ENCODE measurements at places on chromosomes 2 and 18.

GRCh38 chr2:30237239-30237965, 6.1 kb downstream of the LBH start:
- DNase-seq: no peak

- DNase-seq: no peak
Measured at GRCh38 chr18:63356272-63356896, 10.6 kb downstream of the KDSR start.

GRCh38 chr2:66041902-66042657, 392.8 kb upstream of the MEIS1 start:
- no peak for DNase-seq

DNA sequence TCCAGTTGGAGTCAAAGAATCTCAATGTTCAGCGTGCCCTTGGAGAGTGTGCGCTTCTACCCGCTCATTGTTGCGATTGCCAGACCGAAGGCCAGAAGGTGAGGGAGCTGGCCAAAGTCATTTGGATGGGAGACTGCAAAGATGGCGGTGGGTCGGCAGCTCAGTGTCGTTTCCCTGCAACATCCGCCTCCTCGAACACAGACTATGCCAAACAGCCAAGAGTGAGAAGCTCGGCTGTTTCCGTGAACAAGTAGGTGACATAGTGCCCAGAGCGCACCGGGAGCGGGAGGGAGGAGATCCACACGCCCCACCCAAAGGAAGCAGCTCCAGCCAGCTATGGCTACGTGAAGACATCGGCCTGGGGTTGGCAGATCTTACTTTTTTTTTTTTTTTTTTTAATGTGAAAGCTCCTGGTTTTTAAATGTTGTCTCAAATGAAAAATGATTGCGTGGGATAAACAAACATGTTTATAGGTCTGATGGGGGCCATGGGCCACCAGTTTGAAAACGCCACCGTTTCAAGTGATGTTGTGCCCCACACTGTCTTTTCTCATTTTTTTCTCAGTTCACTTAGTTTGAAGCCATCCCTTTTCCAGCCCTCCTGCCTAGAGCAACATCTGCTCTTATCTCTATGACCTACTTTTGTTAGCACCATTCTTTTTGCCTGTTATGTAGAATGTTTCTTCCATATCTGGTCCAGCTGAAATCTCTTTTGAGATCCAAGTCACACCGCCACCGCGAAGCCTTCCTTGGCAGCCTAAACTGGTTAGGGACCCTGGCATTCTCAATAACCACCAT, 682.4 kb downstream of the RNF144A start:
- no peak for DNase-seq

- DNase-seq: no peak
Measured at GRCh38 chr2:181178130-181178529, 197.7 kb downstream of the UBE2E3 start.

DNA sequence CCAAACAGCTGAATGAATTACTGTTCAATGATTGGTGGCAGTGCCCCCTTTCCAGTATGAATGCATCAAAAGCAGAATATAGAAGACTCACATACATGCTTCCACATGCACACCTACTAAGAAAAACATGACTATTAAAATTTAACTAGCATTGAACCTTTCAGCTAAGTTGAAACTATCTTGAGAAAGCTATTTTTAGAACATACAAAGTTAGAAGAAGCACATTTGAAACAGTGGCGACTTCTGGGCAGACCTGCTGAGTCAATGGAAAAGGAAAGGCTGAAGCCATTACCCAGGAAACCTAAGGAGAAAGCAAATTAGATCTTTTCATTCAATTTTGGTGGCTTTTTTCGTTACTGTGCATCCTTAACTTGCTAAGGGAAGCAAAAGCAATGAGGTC, 55.9 kb downstream of the PLA2R1 start:
- no peak for DNase-seq

DNA sequence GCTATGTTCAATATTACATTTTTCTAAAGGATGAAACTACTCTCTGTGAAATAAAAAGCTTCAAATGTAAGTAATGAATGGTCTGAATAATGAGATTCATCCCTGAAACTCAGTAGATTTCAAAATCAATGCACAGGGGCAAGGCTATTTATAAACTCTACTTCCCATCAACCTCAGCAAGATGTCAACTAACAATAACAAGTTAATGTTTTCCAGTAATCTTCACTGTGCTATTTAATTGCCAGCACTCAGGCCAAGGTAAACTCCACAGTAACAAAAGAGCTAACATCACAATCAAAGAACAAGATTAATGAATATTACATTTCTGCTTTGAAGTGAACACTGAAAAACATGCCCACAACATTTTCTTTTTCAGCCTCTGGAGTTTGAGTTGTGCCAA, 144.3 kb upstream of the ZFP36L2 start:
- no peak for DNase-seq

GRCh38 chr18:58674863-58675472, 3.7 kb downstream of the MALT1 start:
- no peak for DNase-seq

DNA sequence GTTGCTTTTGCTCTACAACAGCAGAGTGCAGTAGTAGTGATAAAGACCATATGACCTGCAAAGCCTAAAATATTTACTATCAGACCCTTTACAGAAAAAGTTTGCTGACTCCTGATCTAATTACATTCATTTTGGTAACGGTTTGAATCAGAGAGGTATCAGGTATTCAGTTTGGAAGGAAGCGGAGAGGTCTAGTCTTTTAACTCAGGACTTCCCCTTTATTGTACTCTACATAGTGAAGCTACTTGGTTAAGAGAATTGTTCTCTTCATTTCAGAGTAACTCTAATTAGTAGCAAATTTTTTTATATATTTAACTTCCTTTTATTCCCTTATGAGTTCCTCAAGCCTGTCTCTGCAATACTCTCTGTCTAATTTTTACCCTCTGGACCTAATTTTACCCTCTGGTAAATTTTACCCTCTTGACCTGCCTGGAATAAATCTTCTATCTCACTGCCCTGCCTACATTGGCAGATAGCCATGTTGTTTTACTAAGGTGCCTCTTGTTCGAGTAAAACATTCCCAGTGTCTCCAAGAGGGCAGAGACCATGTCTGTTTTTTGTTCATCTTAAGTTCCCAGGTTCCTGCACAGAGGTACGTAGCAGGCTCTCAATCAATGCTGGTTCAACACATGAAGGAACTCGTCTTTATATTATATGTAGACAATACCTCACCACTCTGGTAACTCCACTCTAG, 170.6 kb downstream of the DNAH6 start:
- no peak for DNase-seq

DNA sequence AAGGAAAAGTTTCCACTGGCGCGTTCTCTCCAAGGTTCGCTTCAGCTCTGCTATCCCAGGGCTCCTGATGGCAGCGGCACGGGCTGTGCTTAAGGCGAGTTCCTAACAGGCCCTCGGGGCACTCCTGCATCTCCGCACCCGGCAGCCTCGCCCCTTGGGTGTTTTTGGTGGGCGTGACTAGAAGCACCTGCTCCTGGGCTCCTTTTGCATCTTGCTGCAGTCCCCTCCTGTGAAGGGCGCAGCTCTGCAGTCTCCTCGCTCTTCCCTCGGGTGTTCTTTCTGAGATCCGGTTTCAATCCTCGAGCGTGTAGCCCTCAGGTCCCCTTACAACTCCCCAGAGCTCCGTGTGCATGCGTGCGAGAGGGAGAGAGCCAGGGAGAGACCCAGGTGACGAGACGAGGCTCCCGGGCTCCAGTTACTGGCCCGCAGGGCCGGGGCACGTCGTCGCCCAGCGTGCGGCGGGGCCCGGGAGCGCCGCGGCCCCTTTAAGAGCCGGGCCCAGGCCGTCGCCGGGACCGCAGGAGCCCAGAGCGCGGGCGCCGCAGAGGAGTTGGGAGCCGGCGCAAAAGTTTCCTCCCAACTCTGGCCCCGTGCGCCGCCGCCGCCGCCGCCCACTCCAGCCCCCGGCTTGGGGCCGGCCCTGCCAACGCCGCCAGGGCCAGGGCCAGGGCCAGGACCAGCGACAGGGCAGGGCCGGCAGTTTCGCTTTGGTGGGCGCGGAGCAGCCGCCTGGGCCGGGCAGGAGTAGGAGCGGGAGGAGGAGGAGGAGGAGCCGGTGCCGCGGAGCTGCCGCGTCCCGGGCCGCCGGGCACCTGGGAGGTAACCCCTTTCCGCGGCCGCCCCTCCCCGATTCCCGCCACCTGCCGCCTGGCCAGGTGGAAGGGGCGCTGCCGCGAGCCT, at the start of gene PARD3B:
TSS of gene PARD3B (plus strand) at position 515 of the 900 bp plus-strand sequence. CDS start 525 bp downstream, outside the sequence.
- DNase-seq: no peak

DNA sequence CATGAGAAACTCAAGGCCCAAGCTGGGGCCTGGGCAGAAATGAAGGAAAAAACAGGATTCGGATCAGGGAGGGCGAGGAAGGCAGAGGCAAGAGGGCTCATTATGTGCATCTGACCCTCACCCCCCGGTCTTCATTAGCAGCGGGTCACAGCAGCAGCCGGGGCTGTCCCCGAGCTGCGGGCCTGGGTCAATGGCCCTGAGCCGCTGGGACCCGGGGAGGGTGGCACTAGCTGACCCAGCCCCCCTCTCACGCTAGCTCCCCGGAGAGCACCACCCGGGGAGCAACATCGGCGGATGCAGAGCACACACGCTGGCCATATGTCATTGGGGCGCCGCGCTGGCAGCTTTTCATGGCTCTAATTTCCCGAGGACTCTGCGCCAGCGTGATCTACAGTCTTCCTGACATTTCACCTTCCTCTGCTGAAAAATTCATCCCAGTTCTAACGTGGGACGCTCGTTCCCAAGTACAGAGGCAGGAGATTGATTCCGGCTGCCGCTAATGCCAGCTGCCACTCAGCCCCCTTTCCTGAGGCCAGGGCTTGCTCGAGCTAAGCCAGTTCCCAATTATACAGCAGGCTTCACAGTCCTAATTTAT, 63.7 kb downstream of the EIPR1 start:
- DNase-seq: no peak
